ENCODE measurements at places on chromosomes 5 and 9. TPM values are rescaled to one million over a fixed set of nuclear protein-coding genes. Genes with fewer than 3 reads are reported as not detected.

SLC25A48 gene
- total RNA-seq: 1.3 TPM

DNA sequence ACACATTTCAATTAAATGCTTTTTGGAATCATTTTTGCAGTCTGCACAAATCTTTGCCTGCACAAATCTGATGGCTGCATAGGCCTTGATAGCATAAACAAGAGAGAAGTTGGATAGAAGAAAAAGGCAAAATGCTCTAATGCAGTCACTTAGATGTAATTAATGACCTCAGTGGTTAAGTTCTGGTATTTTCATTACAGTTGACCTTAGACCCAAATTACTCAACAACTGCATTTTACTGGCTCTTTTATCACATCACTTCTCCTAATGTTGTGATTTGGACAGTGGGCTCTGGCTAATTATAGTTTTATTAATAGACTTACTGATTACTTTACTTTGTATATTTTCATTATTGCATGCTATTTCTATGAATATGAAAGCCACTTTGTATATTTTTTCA lies 34.3 kb downstream of the NTRK2 start:
- no peak overlapping the region for H3K27ac ChIP-seq
- no peaks in the 10 kb centered on the region for H3K4me1 ChIP-seq
- H3K36me3 ChIP-seq: no peaks in the 10 kb centered on the region
- no peak for DNase-seq
- no peak overlapping the region for H3K4me3 ChIP-seq

GRCh38 chr9:136487672-136488071 lies 4.8 kb upstream of the SEC16A start:
- peaks cover 19% of the 10 kb centered on the region for H3K4me1 ChIP-seq
- no peaks in the 10 kb centered on the region for H3K27me3 ChIP-seq
- no peak overlapping the region for H3K27ac ChIP-seq

OR1Q1 gene
- total RNA-seq: not detected

DNA sequence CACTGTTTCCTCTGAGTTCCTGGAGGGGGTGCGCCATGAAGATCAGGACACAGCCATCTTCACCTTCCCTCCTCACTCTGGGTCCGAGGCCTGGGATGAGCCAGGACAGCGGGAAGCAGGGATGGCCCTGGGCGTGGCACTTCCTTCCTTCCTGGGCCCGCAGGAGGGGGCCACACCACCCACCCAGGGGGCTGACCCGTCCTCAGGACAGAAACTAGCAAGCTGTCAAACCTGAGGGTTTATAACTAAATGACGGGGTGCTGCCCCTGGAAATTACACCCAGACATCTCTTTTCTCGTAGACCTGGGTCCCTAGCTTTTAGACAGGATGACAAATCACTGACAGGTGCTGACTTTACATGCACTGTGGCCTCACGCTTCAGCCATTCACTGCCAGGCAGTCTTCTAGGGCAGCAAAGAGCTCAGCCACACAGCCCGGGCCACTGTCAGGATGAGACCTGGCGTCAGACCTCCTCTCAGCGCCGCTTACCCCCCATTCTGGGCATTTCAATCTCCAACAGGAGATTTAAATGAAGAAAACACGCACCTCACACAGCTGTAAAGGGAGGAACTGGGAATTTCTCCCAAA lies 8.1 kb downstream of the FCN2 start:
- H3K4me3 ChIP-seq: no peak overlapping the region
- DNase-seq: no peak
- no peak overlapping the region for H3K27ac ChIP-seq
- H3K36me3 ChIP-seq: no peaks in the 10 kb centered on the region

CORO2A gene
- 26.5 TPM for total RNA-seq

EQTN gene
- total RNA-seq: not detected

GRCh38 chr5:81225463-81225862 lies 7.7 kb upstream of the CKMT2 start:
- no peak overlapping the region for H3K4me3 ChIP-seq
- no peaks in the 10 kb centered on the region for H3K4me1 ChIP-seq
- H3K27ac ChIP-seq: no peak overlapping the region
- no peak for DNase-seq

Measured in esophagus squamous epithelium (tissue), 5 donors.